NCI-H2171 (cell line): ENCODE measurements at places on chromosomes 1 and 21.

DNA sequence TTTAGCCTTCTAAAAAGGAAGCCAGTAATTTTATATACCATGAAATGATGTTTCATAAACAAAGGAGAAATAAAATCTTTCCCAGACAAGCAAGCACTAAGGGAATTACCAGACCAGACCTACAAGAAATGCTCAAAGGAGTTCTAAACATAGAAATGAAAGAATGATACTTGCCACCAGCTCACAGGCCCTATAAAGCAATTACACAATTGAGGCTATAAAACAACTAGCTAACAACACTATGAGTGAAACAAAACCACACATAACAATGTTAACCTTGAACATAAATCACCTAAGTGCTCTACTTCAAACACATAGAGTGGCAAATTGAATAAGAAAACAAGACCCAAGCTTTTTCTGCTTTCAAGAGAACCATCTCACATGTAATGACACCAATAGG, 123.8 kb downstream of the BARHL2 start:
- DNase-seq = no peak

GRCh38 chr1:51686450-51686849, 69.6 kb downstream of the OSBPL9 start:
- DNase-seq = no peak

DNA sequence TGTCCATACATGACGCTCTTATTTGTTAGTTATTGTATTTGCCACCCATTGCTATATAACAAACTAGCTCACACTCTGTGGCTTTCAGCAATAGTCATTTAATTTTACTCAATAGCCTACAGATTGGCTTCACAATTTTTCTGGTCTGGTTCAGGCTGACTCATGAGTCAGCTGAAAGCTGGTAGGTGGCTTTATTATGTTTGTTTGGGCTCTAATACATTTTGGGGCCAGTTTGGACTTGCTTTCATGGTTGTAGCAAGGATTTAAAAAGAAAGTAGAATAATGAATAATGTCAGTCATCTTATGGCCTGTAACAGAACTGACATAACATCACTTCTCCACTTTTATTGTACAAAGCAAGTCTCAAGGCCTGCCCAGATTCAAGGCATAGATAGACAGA, 338.7 kb downstream of the LRRIQ3 start:
- no peak for DNase-seq

DNA sequence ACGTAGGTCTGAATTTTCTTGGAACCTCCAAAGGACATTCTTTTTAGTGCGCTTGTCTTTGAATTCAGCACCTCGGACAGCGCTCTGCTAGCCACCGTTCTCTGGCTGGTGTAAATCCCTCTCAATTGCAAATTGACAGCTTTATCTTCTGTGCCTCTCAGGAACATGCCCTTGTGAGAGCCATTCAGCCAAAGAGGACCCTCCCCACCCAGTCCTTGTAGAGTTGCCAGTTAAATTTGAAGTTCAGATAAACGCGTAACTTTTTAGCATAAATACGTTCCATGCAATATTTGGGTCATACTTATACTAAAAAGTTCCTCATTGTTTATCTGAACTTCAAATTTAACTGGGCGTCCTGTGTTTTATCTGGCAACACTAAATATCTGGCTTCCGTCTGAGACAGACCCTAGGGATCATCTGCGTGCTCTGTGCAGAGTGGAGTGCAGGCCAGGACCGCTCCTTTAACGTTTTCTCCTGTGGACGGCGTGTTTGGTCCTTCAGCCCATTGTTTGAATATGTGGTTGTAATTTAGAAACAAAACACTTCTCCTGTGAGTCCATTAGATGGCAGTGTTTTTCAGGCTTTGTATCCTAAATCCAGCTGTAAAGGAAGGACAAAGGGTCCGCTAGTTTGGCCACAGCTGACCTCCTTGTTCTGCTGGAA, 7.0 kb downstream of the KCNAB2 start:
- peak; percentile 13 for DNase-seq

- DNase-seq = no peak
These were observed 118.2 kb upstream of the ADGRL4 start for GRCh38 chr1:79124756-79125155.

GRCh38 chr1:66028035-66028434, 235.3 kb downstream of the PDE4B start:
- DNase-seq = no peak

DNA sequence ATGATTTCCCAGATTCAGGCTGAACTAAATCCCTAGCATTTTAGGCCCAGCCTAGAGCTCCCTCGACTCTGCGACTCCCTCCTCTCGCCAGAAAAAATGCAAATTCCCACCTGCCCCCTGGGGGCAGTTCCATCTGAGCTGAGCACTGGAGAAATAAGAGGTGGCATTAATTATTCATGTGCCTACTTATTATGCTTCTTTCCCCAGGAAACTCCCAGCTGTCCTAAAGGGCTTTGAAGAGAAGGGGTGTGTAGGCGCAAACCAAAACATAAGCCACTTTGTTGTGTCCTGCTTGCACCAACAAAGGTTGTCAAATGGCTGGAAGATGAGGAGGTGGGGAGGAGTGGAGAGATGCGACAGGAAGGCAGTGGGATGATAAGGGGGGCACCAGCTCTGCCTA, 41.4 kb upstream of the GOLT1A start:
- peak; percentile 31 for DNase-seq

- no peak for DNase-seq
These were observed 53.2 kb upstream of the LYST start for GRCh38 chr1:235919833-235920441.

GRCh38 chr1:162297208-162297607, 79.4 kb downstream of the SPATA46 start:
- DNase-seq = no peak

DNA sequence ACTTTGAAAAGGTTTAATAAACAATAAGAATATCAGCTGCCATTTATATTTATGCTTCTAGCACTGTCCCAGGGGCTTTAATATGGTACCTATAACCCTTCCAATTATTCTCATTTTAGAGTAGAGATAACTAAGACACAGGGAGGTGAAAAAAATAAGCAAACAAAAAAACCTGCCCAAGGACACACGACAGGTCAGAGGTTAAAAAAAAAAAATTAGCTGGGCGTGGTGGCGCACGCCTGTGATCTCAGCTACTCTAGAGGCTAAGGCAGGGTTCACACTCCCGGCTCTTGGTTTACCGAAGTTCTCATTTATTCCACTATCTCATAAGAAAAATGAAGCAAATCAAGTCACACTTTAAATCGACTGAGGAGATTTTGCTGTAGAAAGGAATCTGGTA, 34.7 kb upstream of the CNN3 start:
- no peak for DNase-seq

DNA sequence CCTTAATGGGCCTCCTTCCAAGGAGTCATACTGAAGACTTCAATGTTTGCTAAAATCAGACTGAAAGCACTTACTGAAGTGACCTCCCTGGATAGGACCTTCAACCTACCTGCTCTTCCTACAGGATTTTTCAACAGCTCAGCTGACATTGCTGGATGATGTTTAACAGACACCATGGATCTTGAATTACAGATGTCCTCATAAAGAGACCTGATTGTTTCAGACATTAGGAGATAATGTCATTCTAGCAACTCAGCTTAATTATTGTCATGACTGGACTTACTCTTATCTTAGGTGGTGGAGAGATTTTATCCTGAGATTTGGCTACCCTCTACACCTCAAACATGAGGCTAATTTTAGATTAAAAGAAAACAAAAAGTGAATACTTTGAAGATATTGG, 73.9 kb upstream of the SDC3 start:
- no peak for DNase-seq

DNA sequence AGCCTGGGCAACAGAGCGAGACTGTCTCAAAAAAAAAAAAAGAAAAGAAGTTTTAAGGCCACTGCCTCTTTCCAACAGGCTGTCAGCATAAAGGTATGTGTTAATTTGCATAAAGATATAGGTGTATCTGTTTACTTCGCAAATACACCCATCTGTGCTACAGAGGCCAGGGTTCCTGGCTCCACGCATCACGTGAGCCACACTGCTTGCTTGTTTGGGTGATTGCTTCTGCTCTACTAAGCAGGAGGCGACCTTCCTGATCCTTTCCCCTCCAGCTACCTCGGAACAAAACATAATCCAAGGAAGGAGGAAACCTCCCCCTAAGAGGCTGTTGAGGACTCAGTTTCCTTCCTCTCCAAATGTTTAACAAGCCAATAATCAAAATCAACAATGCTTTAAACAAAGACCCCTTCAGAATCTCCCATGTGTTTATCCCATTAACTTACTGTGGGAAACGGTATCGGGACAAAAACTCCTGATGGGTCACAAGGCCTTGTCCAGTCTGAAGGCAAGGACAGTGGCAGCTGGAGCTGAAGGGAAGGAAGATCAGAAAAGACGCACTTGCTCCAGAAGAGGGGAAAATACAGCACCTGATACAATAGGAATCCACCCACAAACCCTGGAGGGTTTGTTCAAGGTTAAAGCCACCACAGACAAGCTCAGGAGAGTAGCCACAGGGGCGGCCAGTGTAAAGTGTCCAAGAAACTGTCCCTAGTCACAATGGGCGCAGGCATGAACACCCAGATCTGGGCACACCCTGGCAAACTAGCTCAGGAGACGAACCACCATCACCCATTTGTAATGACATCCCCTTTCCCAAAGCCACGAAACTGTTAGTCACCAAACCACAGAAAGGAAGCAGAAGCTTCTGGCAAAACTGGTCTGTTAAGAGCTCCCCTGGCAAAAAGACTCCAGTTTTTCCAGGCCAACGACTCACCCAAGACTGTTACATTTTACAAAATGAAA, 17.2 kb downstream of the CTNNBIP1 start:
- peak; percentile 85 for DNase-seq

DNA sequence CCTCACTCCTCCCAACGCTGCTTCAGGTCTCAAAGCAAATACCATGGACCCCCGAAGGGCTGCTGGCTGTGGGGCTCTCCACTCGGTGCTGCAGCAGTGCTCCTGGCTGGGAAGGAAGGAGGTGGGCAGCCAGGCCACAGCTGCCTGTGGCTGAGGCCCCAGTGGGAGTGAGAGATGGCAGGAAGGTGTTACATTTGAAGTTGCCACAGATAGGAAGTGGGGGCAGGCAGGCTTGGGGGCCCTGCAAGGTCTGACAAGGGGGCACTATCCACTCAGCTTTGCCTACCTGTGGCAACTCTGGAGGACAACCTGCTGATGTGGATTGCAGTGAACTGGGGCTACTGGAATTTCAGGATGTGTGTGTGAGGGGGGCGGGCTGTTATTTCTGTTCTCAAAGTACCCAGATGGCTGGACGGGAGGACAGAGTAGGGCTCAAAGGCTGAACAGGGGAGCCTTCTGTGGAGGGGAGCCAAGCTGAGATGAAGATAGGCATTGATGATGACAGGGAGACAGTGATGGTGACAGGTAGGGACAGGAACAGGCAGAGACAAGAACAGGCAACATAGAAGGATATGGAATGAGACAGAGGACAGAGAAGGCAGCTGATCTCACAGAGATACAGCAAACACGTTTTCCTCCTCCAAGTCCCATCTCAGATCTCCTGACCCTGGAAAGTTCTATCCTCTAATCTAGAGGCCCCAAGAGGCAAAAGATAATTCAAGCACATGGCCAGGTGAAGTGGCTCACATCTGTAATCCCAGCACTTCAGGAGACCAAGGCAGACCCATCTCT, 1.8 kb downstream of the ZNF683 start:
- DNase-seq = no peak

- DNase-seq = no peak
These were observed 42.8 kb downstream of the XKR8 start for GRCh38 chr1:28002600-28002999.

GRCh38 chr1:2180297-2181245, 14.0 kb downstream of the FAAP20 start:
- no peak for DNase-seq

DNA sequence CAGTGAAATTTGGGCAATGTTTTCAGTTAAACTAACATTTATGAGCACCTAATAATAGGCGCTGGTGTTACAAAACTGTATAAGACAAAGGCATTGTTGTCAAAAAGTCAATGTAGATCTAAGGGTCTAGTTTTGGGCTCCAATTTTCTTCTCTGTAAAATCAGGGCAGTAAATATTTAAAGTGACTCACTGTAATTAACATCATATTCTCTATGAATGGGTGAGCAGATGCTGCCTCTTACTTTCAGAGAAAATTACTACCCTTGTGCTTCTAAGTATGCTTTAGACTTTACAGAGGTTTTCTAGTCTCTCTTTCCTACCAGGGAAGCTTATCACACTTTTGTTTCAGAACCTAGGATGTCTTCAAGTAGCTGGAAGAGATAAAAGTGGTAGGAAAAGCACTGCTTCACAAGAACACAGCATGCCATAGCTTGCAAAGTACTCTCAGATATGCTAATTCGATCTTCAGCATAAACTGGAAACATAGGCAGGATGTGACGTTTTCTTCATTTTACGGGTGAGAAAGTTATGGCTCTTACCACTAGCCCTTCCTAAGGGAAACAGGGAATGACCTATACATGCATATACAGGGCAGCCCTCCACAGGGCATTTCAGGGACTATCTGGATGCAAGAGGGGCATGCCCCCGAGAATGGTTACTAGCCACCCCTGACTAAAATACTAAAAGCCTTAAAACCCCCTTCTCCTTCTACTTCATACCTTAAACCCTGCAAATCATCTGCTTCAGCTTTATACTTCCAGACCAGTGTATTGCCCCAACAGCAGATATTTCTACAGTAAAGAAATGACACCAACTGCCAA, 2.6 kb downstream of the C1orf116 start:
- DNase-seq = no peak

DNA sequence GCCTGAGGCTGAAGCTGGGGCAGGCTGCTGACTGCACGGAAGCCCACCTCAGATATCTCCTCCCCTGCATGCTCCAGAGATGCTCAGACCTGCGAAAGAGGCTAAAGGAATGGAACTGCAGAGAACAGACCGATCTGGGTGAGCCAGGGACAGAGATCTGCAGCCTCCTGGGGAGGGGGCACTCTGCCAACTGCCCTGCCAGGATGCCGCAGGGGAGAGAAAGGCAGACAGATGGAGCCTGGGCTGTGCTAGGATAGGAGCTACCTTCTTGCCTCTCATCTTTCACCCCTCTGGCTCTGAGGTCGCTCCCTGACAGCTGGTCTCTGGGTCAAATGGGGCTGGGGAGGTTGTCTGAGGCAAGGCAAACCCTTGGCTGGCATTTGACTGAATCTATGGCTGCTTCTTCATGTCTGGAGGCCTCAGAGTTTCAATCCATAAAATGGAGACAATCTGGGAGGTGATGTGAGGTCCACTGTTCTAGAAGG, 238.2 kb downstream of the GRIK3 start:
- peak; percentile 86 for DNase-seq

- no peak for DNase-seq
These were observed 317.2 kb upstream of the NFIA start for GRCh38 chr1:60765204-60765603.

DNA sequence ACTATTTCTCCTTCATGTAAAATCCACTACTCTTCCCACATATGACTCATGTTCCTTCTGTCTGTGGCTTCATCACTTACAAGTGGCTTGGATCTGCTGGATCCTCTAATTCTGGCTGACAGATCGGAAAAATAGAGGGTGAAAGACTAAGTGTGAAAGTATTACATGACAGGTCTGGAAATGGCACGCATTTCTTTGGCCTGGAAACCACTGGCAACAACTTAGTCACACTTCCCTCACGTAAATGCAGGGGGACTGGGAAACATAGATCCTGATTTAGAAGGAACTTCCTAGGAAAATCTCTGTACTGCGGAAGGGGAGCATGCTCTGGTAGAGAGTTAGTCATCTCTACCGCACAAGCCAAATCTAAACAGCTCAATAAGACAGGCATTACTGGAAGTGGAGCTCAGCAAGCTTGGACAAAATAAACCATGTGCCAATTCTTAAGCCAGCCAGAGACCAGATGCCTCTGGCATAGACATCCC, 305.4 kb upstream of the PTBP2 start:
- no peak for DNase-seq

GRCh38 chr1:213423041-213423440, 372.0 kb downstream of the RPS6KC1 start:
- no peak for DNase-seq

- DNase-seq = no peak
These were observed 18.9 kb downstream of the TNNT2 start for GRCh38 chr1:201358596-201358995.
